Ureter (tissue), 1 donor: ENCODE measurements at places on chromosomes 2 and 18.
A peak's percentile ranks its signal among the peaks of the same experiment; 100 is the strongest.

GRCh38 chr2:178193823-178194599 is at the start of gene OSBPL6:
OSBPL6 (plus strand) TSS chr2:178194512; CDS start chr2:178306185, 111,673 bp downstream.
- peak; percentile 69 for DNase-seq

DNA sequence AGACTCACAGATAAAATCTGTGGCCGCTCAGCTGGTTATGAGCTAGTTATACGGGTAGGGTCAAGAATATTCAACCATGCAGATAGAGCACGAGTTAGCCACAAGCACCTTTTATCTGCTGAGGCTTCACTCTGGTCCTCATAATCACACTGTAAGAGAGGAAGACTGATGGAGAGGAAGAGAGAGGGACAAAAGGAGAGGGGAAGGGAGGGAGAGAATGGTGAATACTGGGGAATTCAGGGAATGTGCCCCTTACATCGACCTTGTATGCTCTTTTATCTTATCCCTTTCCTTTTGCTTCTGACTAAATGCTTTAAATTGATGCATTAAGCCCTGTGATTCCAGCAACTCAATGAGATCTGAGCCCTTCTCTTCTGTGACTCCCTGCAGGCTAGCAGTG is 333.1 kb downstream of the DSEL start:
- DNase-seq: no peak

DNA sequence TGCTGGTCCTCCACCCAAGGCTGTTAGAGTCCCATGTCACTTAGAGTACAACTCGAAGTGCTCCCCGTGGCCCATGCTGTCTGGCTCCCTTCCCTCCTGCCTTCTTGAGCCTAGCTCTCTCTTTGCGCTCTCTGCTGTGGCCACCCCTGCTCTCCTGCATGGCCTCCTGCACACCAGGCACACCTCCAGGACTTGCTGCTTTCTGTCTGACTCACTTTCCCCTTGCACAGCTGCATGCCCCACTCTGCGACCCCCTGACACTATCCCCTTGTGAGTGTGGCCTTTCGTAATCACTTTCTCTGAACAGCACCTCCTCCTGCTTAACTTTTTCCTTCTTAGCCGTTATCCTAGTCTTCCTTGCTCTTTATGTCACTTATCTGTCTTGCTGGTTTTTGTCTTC is 343.6 kb downstream of the TGIF1 start:
- no peak for DNase-seq

GRCh38 chr2:171515672-171516298 is 6.5 kb upstream of the CYBRD1 start:
- DNase-seq: no peak

DNA sequence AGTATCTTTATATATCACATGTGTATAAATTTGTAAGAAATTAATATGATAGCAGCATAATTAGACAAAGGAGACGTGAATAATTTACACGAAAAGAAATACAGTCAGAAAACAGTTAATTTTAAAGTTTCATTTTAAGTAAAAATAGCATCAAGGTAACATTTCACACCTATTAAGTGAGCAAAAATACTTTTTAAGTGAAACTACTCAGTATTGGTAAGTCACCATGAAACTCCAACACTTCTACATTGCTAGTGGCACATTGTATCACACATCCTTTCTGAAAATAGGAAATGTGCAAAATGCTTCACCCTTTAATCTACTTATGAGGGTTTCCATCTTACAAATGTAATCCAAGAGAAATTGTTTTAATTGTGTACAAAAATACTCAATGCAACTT is 287.9 kb upstream of the EPAS1 start:
- no peak for DNase-seq

- no peak for DNase-seq
These were observed 87.8 kb downstream of the DIS3L2 start for GRCh38 chr2:232049350-232049749.

- no peak for DNase-seq
These were observed 200.3 kb downstream of the FBXO15 start for GRCh38 chr18:73947180-73947921.

DNA sequence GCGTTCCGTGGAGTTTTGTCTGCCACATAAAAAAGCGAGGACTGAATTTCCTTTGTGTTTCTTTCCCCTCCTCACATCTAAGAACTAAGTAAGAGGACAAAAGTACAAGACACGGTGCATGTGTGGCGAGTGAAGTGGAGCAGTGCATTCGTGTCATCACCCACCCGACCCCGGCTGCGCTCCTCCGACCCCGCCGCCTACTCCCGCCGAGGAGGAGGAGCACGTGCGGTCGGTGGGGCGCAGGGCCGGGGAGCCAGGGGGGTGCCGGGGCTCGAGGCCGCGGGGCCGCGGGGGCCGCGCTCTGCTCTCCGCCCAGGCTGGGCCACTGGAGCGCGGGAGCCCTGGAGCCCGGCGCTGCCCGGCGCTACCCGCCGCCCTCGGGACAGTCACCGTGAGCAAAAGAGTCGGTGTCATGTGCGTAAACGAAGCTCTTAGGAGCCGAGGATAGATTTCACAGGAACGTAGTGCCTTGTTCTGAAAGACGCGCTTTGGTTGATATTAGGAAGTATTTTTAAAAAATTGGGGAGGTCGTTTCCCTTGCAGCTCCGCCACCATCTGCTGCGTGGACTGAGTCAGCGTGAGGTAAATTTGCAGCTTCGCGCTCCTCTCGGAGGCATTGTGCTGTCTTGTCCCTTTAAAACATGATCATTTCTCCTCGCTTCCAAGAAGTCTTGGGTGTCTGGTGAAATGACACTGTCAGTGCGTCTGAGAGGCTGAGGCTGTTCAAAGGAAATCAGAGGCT is 11.0 kb downstream of the TBR1 start:
- DNase-seq: no peak

GRCh38 chr2:230830428-230830827 is 34.3 kb upstream of the ITM2C start:
- DNase-seq: no peak

- no peak for DNase-seq
These were observed 35.9 kb upstream of the SCN9A start for GRCh38 chr2:166411473-166412230.
